Activated CD4-positive, CD25-positive, alpha-beta regulatory T cell (primary cell): ENCODE measurements at places on chromosomes 4 and X.

GRCh38 chr4:24668956-24669355 is 84.6 kb upstream of the DHX15 start:
- no peak for DNase-seq

- DNase-seq = no peak
Observed at GRCh38 chrX:104118765-104119164, 6.4 kb downstream of the ZCCHC18 start.

DNA sequence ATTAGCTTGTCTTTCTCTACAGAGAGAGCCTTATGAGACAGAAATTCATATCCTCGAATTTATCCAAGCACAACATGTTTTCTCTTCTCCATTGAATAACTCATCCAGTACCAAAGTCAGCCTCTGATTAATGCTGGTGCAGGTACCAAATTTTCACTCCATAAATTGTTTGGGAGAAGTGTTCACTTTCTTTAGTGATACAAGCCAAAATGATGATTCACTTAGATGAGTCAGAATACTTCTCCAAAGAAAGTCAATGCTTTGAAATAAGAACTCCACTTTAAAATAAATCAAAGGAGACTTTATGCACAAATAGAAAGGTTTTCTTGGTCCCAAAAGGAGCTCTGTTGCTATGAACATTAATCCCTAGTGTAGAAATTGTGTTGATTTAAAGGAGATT is 60.2 kb downstream of the MAOB start:
- DNase-seq = no peak

GRCh38 chr4:148203056-148203898 is 238.9 kb downstream of the NR3C2 start:
- no peak for DNase-seq

- DNase-seq = no peak
Observed at GRCh38 chr4:123198706-123199105, 197.9 kb upstream of the SPRY1 start.

DNA sequence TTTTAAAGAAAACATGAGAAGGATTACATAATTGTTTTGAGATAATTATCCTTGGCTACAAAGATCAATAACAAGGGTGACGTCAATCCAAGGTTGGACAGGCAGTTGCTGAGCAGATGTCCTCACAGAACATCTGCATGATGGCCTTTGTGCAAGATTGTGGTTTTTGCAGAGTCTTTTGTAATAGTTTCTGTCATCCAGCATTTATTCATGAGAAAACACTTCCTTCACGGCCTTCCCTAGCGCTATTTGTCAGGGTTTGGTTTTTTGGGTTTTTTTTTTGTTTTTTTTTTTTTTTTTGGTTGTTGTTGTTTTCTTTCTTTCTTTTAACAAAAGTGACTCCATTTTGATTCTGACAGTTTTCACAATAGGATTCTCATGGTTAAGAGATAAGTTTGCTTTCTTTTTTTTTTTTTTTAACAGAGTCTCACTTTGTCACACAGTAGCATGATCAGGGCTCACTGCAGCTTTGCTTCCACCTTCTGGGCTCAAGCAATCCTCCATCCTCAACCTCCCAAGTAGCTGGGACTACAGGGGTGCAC is 31.5 kb upstream of the ELF2 start:
- no peak for DNase-seq

DNA sequence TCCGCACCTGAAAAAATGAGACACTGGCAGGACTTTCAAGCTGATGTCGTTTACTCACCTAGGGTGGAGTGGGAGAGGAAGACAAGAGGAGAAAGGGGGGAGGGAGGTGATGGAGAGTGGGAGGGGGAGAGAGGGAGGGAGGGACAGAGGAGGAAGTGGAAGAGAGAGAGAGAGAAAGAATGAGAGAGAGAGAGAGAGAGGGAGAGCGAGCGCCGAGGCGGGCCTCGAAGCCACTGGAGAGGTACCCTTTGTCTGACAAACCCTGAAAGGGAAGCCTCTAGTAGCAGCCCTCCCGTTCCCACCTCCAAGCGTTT is 296 bp upstream of the ADGRL3 start:
- DNase-seq = no peak

DNA sequence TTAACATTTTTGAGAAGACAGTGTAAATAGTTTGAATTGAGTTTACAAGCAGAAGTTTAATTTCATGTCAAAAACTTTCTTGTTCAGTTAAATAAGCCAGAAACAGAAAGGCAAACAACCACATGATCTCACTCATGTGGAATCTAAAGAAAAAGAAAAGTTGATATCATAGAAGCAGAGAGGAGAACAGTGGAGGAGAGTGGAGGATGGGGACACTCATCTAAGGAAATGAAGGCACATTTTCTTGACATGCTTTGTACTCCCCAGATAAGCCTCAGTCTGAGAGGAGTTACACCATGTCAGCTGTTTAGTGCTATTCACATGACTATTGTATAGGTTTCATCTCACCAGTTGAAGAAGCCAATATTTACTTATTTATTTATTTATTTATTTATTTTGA is 13.5 kb downstream of the SNCA start:
- DNase-seq = no peak
